ENCODE measurements at places on chromosomes 7 and 10. TPM values are rescaled to one million over a fixed set of nuclear protein-coding genes. Genes with fewer than 3 reads are reported as not detected.

- no peaks in the 10 kb centered on the region for H3K27me3 ChIP-seq
- peaks cover 12% of the 10 kb centered on the region for H3K36me3 ChIP-seq
- H3K27ac ChIP-seq, result no peak overlapping the region
- DNase-seq, result no peak
- H3K4me1 ChIP-seq, result no peaks in the 10 kb centered on the region
Observed at GRCh38 chr10:35503578-35503977, 101.6 kb upstream of the GJD4 start.

DNA sequence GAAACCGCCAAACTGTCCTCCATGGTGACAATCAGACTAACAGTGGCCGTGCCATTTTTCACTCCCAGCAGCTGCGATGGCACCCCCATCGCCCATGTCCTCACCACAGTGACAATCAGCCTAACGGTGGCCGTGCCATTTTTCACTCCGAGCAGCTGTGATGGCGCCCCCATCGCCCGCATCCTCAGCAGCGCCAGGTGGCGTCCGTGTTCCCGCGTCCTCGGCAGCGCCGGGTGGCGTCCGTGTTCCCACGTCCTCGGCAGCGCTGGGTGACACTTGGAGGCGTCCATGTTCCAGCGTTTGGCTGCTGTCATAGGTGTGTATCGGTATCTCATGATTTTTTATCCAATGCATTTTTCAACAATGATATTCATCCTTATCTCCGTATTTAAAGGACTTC, 267.3 kb downstream of the PTPRN2 start:
- no peak overlapping the region for H3K27ac ChIP-seq
- H3K27me3 ChIP-seq, result no peaks in the 10 kb centered on the region
- no peaks in the 10 kb centered on the region for H3K36me3 ChIP-seq
- DNase-seq, result no peak
- no peak overlapping the region for H3K4me3 ChIP-seq

DNA sequence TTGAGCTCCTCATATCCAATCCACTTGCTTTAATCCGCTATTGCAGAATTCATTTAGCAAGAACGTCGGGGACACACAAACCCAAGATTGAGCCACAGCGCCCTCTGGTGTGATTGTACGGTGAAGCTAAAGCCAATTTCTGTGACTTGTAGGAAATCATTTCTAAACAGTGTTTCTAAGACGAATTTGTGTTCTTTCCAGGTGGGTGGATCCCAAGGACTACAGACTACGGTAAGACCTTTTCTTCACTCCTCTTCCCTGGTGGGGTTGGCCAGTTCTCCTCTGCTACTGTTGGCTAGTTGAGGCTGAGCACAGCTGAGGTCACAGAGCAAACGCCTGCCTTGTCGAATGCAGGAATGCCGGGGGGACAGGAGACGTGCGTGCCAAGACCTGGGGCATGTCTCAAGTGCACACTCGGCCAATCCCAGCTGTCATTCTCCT, 5.2 kb downstream of the DMBT1 start:
- no peaks in the 10 kb centered on the region for H3K36me3 ChIP-seq
- peaks cover 7% of the 10 kb centered on the region for H3K4me1 ChIP-seq
- no peak for DNase-seq
- no peak overlapping the region for H3K27ac ChIP-seq

DNA sequence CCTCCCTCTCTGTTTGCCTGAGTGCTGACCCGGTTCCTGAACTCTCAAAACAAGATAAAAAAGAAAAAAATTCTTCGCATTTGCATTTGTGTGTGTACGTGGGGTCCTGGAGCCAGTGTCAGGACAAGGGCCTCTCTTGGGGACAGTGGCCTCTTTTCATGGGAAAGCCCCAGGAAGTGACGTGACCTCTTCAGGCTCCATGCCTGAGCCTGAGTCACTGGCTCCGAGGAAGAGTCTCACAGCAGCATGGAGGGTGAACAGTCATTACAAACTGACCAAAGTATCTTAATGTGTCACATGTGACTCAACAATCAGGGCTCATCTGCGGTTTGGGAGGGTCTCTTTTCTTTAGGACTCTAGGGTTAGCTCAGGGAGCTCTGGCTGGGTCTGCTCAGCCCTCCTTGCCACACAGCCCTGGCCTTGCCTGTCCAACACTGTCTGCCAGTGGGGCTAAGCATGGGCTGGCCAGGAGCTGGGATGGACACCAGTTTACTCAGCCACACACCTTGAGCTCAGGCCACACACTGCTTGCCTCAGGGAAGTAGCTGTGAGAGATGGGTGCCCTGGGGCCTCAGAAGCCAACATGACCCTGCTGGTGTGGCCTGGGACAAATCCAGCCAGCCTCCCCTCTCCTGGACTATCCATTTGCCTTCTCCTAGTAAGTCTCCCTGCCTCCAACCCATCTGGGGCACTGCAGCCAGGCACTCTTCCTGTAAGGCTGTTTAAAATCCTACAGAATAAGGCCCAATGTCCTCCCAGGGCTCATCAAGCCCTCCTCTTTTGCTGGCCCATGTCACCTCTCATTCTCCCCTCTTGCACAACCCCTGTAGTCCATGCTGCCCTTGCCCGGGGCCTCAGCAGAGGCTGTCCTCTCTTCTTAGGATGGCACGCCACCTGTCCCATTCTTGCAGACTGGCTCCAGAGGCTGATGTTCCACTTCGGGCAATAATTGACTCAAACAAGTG, 10.5 kb downstream of the TMEM273 start:
- H3K27ac ChIP-seq, result peak overlapping the region; percentile 23
- no peak overlapping the region for H3K4me3 ChIP-seq
- DNase-seq, result no peak
- no peaks in the 10 kb centered on the region for H3K4me1 ChIP-seq

- no peak overlapping the region for H3K4me3 ChIP-seq
- H3K36me3 ChIP-seq, result no peaks in the 10 kb centered on the region
- H3K27me3 ChIP-seq, result no peaks in the 10 kb centered on the region
Observed at GRCh38 chr7:130954918-130955564, 221.0 kb upstream of the KLF14 start.

- no peaks in the 10 kb centered on the region for H3K36me3 ChIP-seq
- H3K27ac ChIP-seq, result no peak overlapping the region
- H3K4me3 ChIP-seq, result no peak overlapping the region
- H3K27me3 ChIP-seq, result no peaks in the 10 kb centered on the region
Observed at GRCh38 chr10:77606751-77607150, 30.9 kb downstream of the KCNMA1 start.

DNA sequence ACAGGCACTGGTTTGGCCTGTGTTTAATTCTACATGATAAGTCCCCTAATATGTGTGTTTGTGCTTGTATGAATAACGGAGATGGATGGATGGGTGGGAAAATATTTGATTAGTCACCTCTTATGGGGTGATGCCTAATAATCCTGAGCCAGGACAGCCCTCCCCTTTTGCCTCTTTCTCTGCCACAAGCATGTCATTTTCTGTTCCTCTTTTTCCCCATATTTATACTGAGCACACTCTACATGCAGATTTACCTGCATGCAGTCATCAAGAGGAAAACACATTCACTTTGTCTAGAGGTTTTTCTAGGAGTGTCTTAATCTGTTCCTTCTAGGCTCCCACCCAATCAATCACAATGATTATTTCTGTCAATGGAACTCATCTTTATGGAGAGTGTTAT, 111.6 kb upstream of the TBX20 start:
- H3K4me3 ChIP-seq, result no peak overlapping the region
- no peak overlapping the region for H3K27ac ChIP-seq
- H3K4me1 ChIP-seq, result no peaks in the 10 kb centered on the region
- no peaks in the 10 kb centered on the region for H3K27me3 ChIP-seq
- DNase-seq, result no peak
- no peaks in the 10 kb centered on the region for H3K36me3 ChIP-seq

GRCh38 chr10:31765541-31765940, 163.1 kb downstream of the ARHGAP12 start:
- peak overlapping the region; percentile 44 for H3K27ac ChIP-seq
- H3K36me3 ChIP-seq, result no peaks in the 10 kb centered on the region
- H3K4me3 ChIP-seq, result no peak overlapping the region
- H3K4me1 ChIP-seq, result peaks cover 8% of the 10 kb centered on the region
- DNase-seq, result no peak

DNA sequence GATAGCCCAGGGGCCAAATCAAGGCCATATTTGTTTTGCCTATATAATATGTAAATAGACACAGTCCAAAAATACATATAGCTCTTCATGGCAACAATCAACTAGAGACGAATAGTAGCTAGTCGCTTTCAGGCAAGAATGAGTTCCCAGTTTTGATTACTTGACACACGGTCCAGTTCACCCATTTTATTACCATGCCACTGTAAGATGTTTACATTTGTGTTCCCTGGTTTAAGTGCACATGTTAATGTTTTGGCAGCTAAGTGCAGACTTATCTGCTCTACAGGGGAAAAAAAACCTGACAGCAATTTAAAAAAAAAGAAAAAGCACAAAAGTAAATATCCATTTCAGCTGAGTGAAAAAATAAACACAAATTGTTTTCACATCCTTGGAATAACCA, 213.1 kb downstream of the TPK1 start:
- H3K27me3 ChIP-seq, result no peaks in the 10 kb centered on the region
- DNase-seq, result no peak
- H3K4me1 ChIP-seq, result no peaks in the 10 kb centered on the region

DNA sequence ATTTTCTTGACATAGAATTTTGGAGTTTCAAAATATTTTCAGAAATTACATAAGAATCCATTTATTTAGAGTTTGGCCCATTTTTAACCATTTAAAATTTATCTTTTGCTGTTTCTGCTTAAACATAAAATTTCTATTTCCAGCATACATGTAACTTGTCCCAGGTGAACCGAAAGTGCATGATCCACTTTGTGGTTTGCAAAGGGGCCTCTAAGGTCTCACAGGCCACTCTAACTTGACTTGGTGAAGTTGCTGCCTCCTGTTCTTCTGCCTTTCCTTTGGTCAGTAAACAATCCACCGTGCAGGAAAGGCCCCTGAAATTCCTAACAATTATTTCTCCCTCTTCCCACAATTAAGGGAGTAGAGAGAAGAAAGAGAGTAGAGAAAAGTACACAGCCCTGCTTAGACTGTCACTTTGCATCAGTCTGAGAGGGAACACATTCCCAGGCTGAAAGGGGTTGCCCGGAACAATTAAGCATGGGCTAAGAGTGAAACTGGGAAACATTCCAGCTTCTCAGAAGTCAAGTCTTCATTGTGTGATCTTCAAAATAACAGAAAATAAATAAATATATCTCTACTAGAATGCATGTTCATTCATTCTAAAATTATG, 79.5 kb upstream of the SEMA3A start:
- no peak overlapping the region for H3K27ac ChIP-seq
- no peak for DNase-seq
- no peaks in the 10 kb centered on the region for H3K27me3 ChIP-seq
- no peaks in the 10 kb centered on the region for H3K4me1 ChIP-seq
- H3K36me3 ChIP-seq, result no peaks in the 10 kb centered on the region

DNA sequence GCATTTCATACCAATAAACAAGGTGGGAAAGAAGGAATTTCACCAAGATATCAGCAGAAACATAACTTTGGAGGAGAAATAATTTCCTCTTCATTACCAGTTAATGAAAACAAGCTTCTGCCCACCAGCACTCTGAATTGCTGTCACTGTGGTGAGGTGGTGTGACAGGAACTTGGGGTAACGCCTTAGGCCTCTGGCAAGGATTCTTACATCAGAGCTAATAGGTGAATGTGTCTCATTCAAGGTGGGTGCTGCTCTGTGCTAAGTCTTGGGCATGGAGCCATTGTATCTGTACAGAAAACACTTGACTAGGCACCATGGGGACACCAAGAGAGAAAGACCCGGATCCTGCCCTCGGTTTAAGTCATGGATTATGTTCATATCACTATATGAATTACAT, 8.3 kb upstream of the LOXL4 start:
- no peak for DNase-seq
- no peak overlapping the region for H3K4me3 ChIP-seq
- H3K27ac ChIP-seq, result no peak overlapping the region
- no peaks in the 10 kb centered on the region for H3K36me3 ChIP-seq
- no peaks in the 10 kb centered on the region for H3K4me1 ChIP-seq
- no peaks in the 10 kb centered on the region for H3K27me3 ChIP-seq

DNA sequence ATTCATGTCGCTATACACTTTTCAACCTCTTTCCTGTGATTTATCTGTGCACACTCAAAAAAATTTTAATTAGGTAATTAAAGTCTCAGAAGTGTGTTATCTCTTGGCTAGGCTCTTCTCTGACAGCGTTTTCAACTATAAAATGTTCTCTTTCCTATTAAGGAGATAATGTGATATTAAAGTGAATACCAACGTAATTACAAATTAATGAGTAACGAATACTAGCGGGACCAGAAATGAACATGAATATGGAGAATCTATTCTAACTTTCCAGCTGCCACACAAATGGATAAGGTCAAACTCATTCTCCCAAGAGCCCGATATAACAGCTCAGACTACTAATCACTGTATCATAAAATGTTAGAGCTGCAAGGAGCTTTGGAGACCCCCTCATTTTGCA, 12.0 kb downstream of the COL1A2 start:
- H3K4me1 ChIP-seq, result no peaks in the 10 kb centered on the region
- no peak for DNase-seq
- no peak overlapping the region for H3K4me3 ChIP-seq
- no peaks in the 10 kb centered on the region for H3K27me3 ChIP-seq
- H3K27ac ChIP-seq, result peak overlapping the region; percentile 45
- no peaks in the 10 kb centered on the region for H3K36me3 ChIP-seq

GRCh38 chr7:47488969-47489342, 93.0 kb downstream of the TNS3 start:
- H3K4me3 ChIP-seq, result no peak overlapping the region
- H3K36me3 ChIP-seq, result no peaks in the 10 kb centered on the region
- no peak overlapping the region for H3K27ac ChIP-seq
- peaks cover 13% of the 10 kb centered on the region for H3K4me1 ChIP-seq

DNA sequence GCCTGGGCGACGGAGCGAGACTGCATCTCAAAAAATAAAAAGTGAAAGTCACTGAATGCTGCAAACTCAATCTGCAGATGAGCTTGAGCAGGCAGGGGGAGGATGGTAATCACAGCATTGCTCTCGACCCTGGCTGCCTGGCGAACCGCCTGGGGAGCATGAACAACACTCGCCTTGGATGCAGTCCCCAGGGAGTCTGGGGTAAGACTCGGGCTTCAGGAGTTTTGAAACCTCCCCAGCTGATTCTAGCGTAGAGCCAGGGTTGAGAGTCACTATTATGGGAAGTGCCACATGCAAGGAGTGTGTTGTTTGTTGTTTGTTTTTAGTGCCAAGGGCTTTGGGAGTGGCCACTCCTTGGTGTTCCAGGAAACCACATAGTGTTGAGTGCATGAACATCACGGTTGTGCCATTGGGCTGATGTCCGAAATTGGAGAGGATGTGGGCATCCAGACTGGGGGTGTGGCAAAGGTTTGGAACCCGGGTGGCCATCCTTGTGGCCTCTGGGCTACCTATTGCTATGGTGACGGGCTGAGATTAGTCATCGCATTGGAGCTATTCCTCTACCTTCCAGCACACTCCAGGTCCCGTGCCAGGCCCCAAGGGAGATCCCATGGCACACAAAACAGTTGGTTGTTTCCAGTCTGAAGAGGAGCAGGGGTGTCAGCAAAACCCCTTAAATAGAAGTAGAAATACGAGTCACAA, 92.6 kb downstream of the RGS10 start:
- no peak for DNase-seq
- H3K4me3 ChIP-seq, result no peak overlapping the region
- H3K27me3 ChIP-seq, result no peaks in the 10 kb centered on the region

The LBX1 gene
- total RNA-seq, result not detected

The WNT2 gene
- total RNA-seq, result not detected
